ENCODE measurements at places on chromosomes 5 and 9. TPM values are rescaled to one million over a fixed set of nuclear protein-coding genes. Genes with fewer than 3 reads are reported as not detected.

PCDHGA3 gene
- total RNA-seq, result 7.4 TPM

PDGFRB gene
- 360 TPM for total RNA-seq

NR5A1 gene
- not detected for total RNA-seq

PCDHGB4 gene
- total RNA-seq, result 10.1 TPM

PWWP2A gene
- 25.9 TPM for total RNA-seq

NR6A1 gene
- total RNA-seq, result 0.42 TPM

GABRA1 gene
- total RNA-seq, result not detected

GTF2H2 gene
- 25.3 TPM for total RNA-seq

DNA sequence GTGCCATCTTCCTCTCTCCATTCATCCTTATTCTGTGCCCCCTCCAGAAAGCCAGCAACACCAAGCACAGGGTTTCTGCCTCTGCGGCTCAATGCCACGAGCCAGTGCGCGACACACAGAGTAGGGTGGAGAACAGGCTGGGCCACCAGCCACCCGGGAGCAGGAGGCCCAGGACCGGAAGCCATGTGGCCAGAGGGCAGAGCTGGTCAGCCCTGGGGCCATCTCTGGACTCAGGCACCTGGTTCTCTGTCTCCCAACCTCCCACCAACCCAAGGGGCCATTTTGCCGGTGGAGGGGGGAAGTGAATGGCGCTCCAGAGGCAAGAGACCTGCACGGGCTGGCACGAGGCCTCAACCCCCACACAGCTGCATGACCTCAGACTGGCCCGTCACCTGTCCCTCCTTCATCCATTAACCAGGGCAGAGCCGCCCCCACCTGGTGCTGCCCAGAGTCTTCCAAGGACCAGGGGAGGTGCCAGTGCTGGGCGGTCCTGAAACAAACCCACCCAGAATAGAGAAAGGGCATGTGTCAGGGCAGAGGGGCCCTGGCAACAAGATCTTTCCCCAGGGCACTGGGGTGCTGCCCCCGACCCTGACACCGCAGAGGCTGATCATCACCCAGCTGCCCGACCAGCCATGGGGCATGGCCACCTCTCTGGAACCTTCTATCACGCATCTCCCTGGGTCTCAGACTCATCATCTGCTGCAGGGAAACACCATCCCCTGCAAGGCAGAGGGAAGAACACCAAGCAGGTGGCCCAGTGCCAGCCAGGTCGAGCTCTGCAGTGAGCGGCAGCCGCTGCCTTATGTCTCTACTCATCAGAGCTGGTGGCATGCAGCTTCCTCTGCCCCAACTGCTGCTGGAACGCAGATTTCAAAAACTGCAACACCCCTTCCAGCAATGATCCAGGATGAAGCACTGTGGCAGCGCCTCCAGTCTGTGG lies 11.9 kb downstream of the VAV2 start:
- peak; percentile 63 for DNase-seq

- no peak for DNase-seq
These were observed 840 bp upstream of the PLCXD3 start for GRCh38 chr5:41511241-41511640.

DNA sequence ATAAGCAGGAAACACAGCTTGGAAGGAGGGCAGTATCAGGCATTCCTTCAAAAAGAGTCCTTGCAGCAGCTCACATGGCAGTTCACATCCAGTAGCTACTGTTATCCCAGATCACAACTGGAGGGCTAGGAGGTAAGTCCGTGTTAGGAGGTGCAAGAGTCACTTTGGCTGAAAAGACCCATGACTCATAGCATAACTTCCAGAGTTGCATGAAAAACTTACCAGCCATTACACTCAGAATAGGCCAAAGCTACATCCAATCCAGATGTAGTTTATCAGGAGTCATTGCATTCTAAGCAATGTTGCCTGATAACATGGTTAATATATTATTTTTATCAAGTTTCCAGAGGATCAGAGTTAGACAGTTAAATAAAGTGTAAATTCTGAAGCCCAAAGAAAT lies 1126.4 kb upstream of the SEMA6A start:
- DNase-seq, result no peak

DNA sequence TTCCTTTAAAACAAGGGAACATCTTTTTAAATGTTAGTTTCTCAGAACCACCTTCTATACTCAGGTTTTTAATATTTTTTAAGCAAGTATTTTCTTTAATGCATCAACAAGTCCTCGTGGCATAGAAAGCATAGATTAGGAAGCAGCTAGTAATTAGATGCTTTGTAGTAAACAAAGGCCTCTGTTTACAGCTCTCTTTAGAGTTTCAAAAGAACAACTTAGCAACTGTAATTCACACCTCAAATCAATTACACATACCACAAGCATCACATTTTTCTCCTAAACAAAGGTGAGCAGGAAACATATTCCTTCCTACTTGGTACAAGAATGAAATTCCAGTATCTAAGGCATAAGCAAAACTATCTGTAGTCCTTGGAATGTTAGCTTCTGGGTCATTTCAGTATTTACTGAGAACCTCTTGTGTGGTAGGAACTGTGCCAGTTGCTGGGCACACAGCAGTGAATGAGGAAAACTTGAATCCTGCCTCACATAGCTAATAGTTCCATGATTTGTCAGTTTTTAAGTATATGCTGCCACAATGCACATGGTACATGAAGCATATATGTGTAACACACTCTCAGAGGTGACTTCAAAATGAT lies 249.1 kb downstream of the CEMIP2 start:
- DNase-seq, result no peak

- no peak for DNase-seq
These were observed 323.4 kb downstream of the PSAT1 start for GRCh38 chr9:78620303-78620702.

DNA sequence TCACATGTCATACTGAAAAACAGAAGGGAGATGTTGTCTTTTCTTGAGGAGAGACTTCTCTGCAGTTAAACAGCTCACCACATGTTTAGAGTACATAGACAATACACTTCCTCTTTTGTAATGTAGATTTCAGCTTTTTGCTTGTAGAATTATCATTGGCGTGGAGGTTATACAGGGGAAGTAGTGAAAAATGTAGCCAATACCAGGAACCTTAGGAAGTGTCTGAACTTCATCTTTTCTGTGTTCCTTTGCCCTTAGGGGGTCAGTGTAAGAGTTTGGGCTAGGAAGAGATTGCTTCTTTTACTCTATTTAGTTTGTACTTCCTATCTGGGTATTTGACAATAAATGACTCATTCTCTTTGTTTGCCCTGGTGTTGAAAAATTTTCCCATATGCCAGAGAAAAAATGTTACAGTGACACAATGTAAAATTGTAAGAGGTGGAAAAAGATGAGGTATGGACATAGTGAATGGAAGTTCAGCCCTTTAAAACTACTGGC lies 21.0 kb upstream of the CDKN2B start:
- DNase-seq, result no peak

DNA sequence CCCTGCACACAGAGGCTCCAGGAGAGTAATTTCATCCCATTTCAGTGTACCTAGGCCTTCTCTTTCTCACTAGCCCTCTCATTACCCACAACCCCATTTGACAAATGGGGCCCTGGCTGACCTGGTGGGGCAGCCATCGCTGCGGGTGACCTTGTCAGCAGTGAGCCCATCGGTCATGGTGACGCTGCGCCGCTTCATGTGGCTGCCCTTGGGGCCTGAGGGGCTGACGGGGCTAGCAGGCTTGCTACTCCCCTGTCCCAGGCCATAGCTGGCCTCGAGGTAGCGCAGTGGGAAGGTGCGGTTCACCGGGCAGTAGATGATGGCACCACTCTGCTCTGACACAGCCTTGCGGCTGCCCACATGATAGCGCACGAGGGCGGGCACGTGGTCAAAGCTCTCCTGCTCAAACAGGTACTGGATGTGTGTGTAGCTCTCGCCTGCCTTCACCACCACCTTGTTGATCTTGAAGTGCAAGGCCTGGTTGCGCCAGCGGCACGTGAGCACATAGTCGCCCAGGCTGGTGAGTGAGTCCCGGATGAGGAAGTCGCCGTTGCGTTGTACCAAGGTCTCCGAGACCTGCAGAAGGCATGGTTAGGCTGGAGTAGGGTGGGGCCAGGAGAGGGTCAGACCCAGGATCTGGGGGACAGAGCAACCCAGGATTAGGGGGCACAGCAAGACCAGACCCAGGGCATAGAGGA lies 14.1 kb upstream of the TOR2A start:
- DNase-seq, result no peak

DNA sequence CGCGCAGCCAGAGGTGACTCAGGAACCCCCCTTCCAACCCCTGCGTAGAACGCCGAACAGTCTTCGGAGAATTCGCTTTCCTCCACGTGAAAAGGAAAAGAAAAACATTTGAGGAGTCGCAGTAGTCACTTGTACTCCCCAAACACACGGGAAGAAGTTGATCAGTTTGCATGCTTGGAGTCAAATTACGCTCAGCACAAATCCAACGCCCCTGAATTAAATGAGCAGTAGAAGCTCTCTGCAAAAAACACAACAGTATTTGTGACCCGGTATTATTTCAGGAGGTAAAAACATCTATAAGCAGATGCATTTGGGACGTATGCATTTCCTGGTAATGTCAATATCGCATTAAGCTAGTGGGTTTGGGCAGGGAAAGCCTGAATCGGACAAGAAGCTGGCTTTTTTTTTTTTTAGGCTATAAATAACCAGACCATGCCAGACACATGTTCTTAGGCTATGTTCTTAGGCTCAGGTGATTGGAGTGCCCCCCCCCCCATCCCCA lies 854 bp upstream of the ARL15 start:
- no peak for DNase-seq
